Esophagus muscularis mucosa (tissue), 4 donors: ENCODE measurements at places on chromosomes 6 and 20. TPM values are rescaled to one million over a fixed set of nuclear protein-coding genes. Genes with fewer than 3 reads are reported as not detected.

GRCh38 chr6:160146454-160147145 is 25.0 kb downstream of the SLC22A1 start:
- no peak for DNase-seq

DNA sequence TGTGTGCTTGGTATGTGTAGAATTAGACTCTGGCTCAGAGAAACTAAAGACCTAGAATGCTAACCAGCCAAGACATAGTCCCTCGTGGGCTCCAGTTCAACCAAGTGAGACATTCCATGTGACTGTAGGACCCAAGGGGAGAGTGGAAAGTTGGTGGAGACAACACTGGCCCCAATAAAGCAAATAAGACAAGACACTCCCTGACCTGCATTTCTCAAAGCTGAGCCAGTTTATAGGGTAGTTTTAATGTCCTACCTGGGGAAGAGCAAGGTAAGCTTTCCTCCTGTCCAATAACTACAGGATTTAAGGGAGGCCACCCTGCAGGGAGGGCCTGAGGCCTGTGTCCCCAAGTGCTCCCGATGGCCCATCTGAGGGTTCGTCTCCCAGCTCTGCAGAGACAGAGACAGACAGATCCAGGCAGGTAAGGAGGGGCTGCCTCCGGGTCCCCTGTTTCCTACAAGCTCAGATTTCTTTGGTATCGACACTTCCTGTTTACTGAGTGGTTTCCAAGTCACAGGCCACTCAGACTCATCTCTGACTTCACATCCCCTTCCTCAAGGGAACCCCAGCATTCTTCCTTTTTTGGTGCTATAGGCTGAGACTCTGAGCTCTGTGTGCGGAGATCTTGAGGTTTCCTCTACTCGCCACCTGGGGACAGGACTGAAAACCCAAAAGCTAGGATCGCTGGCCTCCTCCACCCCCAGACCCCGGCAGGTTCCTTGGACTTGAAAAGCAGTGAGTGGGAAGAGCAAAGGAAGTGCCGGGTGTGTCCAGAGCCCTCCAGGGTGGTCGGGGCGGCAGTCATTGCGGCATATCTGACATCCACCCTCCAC is 92.4 kb downstream of the PRND start:
- DNase-seq = no peak

GRCh38 chr20:47178277-47178676 is 178.2 kb downstream of the ZMYND8 start:
- no peak for DNase-seq

DNA sequence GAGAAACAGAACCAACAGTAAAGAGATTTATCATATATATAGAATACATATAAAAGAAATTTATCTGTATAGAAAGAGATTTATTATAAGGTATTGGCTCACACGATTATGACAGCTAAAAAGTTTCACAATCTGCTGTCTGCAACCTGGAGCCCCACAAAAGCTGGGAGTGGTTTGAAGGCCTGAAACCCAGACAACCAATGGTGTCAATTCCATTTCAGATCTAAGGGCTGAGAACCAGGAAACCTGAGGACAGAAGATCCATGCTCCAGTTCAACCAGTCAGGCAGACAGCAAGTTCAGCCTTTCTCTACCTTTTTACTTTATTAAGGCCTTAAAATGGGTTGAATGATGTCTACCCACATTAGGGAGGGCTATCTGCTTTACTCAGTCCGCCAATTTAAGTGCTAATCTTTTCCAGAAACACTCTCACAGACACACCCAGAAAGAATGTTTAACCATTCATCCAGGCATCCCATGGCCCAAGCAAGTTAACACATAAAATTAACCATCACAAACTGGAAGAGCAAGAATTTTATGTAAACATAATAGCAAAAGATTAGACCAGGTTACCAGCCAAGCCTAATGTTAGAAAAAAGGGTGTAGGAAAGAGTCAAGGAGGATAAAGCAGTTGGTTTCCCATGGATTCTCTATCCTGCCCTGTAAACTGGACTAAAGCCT is 170.9 kb downstream of the FUT9 start:
- no peak for DNase-seq

GRCh38 chr6:113271437-113271836 is 585.7 kb upstream of the MARCKS start:
- no peak for DNase-seq

- DNase-seq = no peak
These were observed 374.1 kb downstream of the CD109 start for GRCh38 chr6:74070091-74070490.

DNA sequence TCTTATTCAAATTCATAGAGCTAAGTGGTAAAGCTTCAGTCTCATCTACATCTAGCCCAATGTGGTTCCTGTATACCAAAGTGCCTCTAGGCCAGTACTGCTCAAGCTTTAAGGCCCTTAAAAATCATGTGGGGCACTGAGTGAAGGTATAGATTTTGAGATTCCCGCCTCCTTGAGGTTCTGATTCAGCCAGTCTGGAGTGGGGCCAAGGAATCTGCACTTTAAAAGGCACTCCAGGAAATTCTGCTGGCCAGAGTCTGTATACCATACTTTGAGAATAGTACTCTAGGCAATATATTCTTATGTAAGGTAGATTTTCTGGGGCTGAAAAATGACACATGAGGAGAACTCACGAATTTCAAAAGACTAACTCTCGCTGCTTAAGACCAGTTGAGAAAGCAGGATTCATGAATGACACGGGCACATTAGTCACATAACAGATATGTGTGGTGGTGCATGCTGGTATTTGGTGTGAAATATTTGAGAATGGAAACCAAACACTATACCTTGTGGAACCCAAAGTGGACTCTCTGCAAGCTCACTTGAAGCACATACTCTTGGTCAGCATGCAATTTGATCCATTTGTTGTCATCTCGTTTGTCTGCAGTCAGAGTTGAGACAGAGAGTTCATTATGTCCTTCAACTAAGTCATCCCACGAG is 47.6 kb upstream of the SIM1 start:
- DNase-seq = no peak

The SLC2A4RG gene
- total RNA-seq = 48.0 TPM

The ERVFRD-1 gene
- 0.13 TPM for total RNA-seq
